ENCODE measurements at places on chromosomes 3 and 15.

- no peak for DNase-seq
These were observed 48.0 kb upstream of the APEH start for GRCh38 chr3:49626101-49626581.

- no peak for DNase-seq
These were observed 5.3 kb downstream of the TNFSF10 start for GRCh38 chr3:172517859-172518466.

GRCh38 chr3:31853580-31853979, 127.5 kb downstream of the OSBPL10 start:
- no peak for DNase-seq

DNA sequence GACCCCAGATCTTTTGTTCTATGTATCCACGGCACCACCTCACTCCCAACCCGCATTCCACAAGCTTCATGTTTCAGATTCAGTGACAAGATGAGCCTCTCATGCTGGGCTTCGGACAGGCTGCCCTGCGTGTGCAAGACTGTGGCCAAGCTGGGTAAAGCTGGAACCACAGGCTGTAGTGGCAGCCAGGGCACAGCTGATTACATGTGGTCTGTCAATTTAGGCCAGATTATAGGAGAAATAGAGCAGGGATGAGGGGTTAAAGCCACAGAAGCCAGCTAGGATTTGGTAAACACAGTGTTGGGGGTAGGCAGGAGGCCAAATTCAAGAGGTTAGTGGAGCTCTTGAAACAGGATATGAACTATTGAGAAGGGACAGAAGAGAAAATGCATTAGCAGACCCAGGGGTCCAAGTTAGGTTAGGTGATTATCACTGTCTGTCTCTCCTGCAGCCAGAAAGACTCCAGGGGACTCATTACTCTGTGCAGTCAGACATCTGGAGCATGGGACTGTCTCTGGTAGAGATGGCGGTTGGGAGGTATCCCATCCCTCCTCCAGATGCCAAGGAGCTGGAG, 12.9 kb downstream of the SNAPC5 start:
- no peak for DNase-seq

DNA sequence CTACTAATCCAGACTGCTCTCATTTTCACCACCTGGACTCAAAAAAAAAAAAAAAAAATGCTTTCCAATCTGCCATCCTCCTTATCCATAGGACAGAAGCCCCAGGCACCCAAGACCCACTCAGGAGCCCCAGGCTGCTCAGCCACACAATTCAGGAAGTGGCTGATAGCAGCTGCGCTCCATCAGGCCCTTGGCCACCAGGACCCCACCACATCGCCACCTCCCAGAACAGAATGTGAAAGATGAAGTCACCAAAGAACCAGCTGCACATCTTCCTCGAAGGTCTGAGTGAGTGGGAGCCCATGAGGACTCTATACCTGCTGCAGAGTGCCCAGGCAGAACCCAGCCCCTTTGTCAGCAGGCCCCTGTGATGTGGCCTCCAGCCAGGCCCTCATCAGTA, 19.5 kb downstream of the POC1A start:
- DNase-seq, result no peak

DNA sequence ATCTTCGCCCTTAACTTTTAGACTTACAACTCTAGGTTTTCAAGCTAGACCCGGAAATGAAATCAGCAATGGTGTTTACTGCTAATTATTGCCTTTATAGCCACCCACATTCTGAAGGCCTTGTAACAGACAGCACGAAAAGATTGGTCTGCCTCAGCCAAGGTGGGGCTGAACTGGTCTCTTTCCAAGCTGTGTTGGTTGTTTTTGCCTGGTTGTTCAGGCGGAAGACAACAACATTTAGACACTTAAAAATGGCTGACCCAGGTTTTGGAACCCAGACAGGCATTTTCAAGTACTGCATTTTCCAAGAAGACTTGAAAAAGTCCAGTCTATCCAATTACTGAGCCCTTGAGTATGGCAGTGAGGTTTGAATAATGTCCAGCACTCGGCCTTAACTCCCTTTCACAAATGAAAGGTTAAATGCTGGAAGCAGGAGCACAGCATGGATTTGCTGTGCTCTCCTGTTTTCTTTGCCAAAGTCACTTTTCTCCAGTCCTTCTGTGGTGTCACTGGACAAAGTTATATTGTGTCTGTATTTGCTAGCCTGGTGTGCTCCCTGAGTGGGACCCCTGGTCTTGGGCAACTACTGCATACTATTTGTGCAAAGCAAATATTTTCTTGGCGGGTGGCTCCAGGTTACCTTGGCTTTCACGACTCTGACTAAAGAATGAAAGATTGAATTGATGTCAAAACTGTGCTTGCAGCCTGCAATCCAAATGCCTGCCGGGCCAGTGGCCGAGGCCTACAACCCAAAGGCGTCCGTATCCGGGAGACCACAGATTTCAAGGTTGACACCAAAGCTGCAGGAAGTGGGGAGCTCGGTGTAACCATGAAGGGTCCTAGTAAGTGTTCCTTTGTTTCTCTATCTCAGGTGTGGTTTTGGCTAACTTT, 93.5 kb downstream of the FLNB start:
- DNase-seq, result no peak

- peak; percentile 84 for DNase-seq
These were observed 500 bp upstream of the RAB6B start for GRCh38 chr3:133896002-133896761.

DNA sequence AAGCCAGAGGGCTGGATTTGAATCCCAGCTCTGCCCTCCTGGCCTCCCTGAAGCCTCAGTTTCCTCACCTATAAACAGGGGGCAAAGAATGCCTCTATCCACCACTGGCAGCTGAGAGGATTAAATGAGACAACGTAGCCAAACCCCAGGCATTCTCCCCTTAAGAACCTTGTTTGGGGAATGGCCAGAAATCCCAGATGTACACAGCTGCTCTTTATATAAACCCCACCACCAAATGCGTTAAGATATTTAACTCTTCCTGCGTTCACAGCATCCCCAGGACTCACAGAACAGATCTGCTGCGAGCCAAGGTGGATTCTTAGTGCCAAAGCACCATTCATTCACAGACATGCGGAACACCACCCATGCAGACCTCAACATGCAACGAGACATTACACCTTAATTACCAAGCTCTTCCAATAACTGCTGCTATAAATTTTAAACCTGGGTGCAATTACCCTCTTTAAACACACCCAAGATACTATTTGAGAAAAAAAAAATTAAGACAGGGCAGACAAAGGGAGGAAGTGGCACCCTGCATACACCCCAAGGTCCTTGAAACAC, 5.2 kb downstream of the TLE3 start:
- peak; percentile 57 for DNase-seq

GRCh38 chr15:80743189-80743833, 35.9 kb upstream of the CEMIP start:
- no peak for DNase-seq

DNA sequence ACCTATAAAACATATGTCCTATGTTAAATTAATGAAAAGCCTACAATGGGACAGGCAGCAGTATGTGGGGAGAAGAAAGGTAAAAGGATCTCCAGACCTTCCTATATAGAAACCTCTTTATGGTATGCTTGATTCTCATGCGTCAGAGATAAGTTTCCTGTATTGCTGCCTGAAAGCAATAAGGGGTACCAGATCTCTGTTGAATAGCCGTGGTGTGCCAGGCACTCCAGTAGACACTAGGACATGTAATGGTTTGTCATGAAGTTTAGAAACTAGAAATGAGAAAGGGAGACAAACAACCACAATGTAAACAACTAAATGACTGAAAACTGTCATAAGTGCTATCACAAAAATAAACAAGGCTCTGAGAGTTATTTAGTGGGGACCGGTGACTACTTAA, 168.1 kb downstream of the EFHB start:
- DNase-seq, result no peak

- no peak for DNase-seq
These were observed 227.2 kb upstream of the GOLIM4 start for GRCh38 chr3:168322941-168323340.

DNA sequence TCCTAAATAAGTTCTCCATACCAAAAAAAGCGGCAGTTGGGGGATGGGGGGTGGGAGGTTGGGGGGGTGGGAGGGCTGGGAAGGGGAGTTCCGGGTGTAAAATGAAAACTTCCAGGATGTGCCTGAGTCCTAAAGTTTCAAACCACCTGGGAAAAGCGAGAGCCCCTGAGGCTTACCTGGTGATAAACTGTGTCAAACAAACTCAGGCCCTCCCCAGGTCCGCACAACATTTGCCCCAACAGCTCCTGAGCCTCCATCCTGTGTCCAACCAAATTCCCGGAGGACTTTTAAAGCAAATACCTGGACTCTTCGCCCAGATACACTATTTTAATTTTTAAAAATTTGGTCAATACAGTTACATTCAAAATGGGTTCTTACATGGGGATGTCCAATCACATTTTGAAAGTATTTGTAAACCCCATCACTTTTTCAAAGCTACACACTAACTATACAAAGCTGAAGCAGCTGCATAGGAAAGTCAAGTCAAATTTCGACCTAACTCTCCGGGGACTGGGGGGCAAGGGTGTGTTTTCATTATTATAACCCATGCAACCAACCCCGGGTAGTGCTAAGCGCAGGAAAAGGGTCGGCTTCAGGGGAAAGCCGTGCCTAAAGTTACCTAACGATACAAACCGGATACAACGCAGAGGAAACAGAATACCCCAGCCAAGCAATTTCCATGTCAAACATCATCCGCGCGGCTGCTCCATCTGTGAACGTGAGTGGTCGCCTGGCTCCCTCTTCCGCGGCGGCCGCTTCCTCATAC, 685 bp upstream of the FOXB1 start:
- DNase-seq, result peak; percentile 58

GRCh38 chr15:78638658-78639314, 2.2 kb downstream of the CHRNB4 start:
- DNase-seq, result peak; percentile 97

DNA sequence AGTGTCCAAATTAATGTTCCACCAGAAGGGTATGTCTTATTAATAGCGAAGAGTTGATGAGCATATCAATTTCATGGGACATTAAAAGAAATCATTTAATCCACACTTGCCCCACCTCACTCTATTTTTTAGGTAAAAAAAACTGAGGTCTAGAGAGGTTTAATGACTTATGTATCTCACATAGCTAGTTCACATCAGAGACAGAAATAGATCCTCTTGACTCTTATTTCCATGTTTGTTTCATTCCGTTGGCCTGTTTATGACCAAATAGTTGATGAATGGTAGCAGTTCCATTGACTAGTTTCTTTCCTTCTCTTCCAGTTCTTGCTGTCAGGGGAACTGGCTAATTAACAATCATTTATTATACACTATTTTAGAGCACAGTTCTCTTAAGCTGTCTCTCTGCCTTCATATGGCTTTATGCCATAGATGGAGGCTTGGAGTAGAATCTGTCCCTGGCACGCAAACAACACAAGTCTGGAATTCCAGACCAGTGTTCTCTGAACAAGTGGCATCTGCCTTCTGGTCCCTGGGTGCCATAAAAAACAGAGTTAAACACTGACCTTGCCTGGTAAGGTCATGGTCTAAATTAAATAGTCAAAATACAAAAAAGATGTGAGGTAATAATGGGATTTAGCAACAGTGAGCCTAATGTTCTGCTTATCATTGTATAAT, 220.0 kb upstream of the CGNL1 start:
- DNase-seq, result no peak

- DNase-seq, result no peak
These were observed 70.8 kb downstream of the TMCC1 start for GRCh38 chr3:129822679-129823078.

- DNase-seq, result no peak
These were observed 947.1 kb downstream of the FHIT start for GRCh38 chr3:60304112-60304511.

DNA sequence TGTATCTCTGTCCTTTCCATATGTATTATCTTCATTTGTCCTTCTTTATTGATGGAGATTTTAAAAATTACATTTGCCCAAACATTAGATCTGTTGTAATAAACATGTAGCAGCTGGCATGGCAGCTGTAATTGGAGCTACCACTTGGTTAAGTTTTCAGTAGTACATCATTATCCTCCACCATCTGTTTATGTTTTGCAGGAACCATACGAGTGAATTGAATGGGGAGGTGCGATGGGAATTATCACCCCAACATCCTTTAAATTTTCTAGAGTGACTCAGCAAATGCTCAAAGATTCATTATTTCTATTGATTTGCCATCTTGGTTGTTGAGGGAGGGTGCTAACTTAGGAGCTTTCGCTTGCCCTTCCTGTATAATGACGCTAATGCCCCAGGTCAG, 32.6 kb upstream of the NOX5 start:
- no peak for DNase-seq

All from eye (tissue), 1 donor.